ENCODE measurements at places on chromosomes 1 and 21.

GRCh38 chr1:16256478-16256877, 19.5 kb upstream of the CPLANE2 start:
- no peaks in the 10 kb centered on the region for H3K27me3 ChIP-seq
- DNase-seq = no peak
- H3K36me3 ChIP-seq = peaks cover 28% of the 10 kb centered on the region
- no peak overlapping the region for H3K4me3 ChIP-seq

GRCh38 chr1:206705726-206706297, 21.1 kb downstream of the MAPKAPK2 start:
- DNase-seq = no peak
- peaks cover 16% of the 10 kb centered on the region for H3K36me3 ChIP-seq
- H3K27me3 ChIP-seq = no peaks in the 10 kb centered on the region
- H3K4me1 ChIP-seq = peaks cover 88% of the 10 kb centered on the region
- peak overlapping the region; percentile 78 for H3K27ac ChIP-seq
- H3K4me3 ChIP-seq = peak overlapping the region; percentile 43

DNA sequence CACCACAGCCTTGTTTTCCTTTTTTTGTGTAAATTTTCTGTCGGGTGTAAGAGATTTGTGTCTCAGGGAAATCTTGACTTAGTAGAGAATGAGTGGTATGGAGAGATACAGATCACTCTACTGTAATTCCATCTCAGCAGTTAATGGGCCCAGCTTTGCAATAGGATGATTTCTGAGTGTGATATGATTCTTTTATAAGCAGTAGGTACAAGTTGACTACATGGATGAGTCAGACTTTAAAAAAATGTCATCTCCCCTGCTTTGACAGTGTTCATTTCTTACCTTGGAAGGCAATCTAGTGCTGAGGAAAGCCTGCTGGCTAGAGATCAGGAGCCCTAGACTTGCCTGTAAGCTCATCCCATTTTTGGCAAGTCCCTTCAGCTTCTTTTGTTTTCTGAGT, 261.9 kb downstream of the RYR2 start:
- H3K4me1 ChIP-seq = no peaks in the 10 kb centered on the region
- DNase-seq = no peak
- H3K27me3 ChIP-seq = no peaks in the 10 kb centered on the region
- no peak overlapping the region for H3K4me3 ChIP-seq

GRCh38 chr1:23367451-23367790, 2.2 kb downstream of the ZNF436 start:
- peak overlapping the region; percentile 94 for H3K4me3 ChIP-seq
- no peaks in the 10 kb centered on the region for H3K27me3 ChIP-seq
- peaks cover 33% of the 10 kb centered on the region for H3K4me1 ChIP-seq
- H3K36me3 ChIP-seq = peaks cover 42% of the 10 kb centered on the region
- H3K27ac ChIP-seq = peak overlapping the region; percentile 99

Data from activated CD4-positive, alpha-beta T cell treated with anti-CD3 and anti-CD28 coated beads, Interleukin-2, amount 10 ng/mL, durations not matched to agents 24 days and 14 days (primary cell).